Esophagus squamous epithelium (tissue), 5 donors: ENCODE measurements at places on chromosomes 1 and 21. TPM values are rescaled to one million over a fixed set of nuclear protein-coding genes. Genes with fewer than 3 reads are reported as not detected.

DNA sequence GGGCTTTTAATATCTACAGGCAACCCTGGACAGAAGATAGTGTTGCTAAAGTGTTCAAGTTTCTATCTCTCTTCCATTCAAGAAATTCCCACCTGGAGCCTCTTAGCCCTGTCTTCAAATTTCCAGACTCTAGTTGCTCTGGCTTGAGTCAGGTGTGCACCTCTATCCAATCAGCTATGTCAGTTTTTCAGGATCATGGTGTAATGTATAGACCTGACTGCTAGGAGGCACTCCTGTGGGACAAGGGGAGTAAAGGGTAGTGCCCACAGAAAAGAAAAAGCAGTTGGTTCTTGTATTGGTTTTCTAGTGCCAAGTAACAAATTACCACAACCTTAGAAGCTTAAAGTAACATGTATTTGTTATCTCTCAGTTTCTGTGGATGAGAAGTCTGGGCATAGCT, 6.2 kb upstream of the ZRANB2 start:
- no peak for DNase-seq

DNA sequence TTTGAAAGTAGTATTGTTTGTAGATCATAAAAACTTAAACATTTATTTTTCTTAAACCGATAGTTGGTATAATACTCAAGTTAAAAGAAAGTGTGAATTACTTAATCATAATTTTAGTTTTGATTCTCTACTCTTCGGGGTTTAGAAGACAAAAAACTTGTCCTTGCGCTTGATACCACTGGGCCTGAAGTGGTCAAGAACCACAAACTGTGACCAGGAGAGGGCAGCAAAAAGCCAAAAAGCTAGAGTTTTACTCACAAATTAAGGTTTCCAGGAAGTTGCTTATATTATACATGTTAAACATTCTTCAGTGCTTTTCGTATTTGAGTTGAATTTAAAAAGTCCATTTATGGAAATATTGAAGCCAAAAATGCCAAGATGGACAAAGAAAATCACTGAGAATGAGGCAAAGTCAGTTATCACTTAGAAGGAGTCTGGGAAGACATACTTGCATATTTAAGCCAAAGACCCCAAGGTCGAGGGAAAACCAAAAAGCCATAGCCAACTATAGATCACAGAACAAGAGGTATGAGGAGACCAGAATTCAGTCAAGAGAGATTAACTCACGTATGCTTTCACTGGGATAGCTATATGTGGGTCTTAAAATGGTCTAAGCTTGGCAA, 34.2 kb downstream of the EFCAB7 start:
- no peak for DNase-seq

Gene PRRX1
- 2.2 TPM for total RNA-seq

Gene CD247
- 3.5 TPM for total RNA-seq

Gene APCS
- not detected for total RNA-seq

Gene SELP
- total RNA-seq = 0.19 TPM

GRCh38 chr1:175673371-175674150, 69.8 kb downstream of the TNR start:
- DNase-seq = no peak

Gene SIM2
- total RNA-seq = 36.8 TPM
